Spleen (tissue), 13 donors: ENCODE measurements at places on chromosomes 4 and X. TPM values are rescaled to one million over a fixed set of nuclear protein-coding genes. Genes with fewer than 3 reads are reported as not detected.

DNA sequence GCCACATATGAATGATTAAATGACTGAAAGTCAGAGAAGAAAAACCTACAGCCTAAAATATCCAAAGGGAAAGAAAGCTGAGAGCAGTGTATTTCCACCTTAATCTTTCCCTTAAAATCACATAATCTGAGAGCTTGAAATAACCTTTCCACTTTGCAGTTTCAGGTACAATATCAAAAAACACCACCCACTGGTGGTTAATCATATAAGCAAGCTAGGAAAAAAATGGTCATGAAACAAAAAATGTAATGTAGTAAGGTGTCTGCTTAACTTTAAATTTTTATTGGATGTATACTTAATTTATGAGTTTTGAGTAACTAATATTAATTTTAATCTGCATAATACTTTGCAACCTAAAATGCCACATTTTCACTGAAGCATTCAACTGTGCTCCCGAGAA, 3.2 kb downstream of the PRDM5 start:
- no peak for DNase-seq

GRCh38 chr4:158861281-158861680, 92.5 kb downstream of the FNIP2 start:
- no peak for DNase-seq

GRCh38 chr4:14125375-14126129, 498.0 kb upstream of the BOD1L1 start:
- no peak for DNase-seq

DNA sequence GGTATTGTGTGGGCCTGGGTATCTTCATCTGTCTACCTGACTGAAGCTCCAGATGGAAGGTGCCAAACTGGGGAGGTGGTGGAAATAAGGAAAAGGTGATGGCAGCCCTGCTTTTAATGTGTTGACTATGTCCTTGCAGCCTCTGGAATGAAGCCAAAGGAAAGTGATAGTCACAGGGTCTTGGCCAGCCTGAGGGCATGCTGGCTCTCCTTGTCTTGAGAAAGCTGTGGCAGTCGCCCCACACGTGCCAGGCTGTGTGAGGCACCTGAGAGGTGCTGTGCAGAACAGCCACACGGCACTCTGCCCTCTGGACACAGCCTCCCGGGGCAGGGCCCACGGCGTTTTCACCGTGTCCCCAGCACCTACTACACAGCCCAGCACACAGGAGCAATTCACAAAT, 77.6 kb downstream of the NAT8L start:
- DNase-seq = no peak

- no peak for DNase-seq
These were observed 1919.8 kb upstream of the AGA start for GRCh38 chr4:179361978-179362486.

GRCh38 chr4:146900295-146900694, 45.4 kb downstream of the TTC29 start:
- no peak for DNase-seq

DNA sequence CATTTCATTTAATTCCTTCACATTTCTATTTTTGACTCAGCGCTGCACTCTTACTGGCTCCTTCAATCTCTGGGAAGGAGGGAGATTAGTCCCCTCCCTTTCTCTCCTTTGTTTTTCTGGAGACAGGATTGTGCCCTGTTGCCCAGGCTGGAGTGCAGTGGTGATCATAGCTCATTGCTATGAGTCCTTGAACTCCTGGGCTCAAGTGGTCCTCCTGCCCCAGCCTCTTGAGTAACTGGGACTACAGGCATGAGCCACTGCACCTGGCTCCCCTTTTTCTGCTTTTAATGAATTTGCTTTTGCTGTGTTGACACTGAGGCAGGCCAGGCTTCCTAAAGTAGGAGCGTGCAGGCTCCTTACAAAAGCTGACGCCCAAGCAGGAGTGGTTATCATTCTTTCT, 10.5 kb downstream of the TBC1D14 start:
- peak; percentile 42 for DNase-seq

DNA sequence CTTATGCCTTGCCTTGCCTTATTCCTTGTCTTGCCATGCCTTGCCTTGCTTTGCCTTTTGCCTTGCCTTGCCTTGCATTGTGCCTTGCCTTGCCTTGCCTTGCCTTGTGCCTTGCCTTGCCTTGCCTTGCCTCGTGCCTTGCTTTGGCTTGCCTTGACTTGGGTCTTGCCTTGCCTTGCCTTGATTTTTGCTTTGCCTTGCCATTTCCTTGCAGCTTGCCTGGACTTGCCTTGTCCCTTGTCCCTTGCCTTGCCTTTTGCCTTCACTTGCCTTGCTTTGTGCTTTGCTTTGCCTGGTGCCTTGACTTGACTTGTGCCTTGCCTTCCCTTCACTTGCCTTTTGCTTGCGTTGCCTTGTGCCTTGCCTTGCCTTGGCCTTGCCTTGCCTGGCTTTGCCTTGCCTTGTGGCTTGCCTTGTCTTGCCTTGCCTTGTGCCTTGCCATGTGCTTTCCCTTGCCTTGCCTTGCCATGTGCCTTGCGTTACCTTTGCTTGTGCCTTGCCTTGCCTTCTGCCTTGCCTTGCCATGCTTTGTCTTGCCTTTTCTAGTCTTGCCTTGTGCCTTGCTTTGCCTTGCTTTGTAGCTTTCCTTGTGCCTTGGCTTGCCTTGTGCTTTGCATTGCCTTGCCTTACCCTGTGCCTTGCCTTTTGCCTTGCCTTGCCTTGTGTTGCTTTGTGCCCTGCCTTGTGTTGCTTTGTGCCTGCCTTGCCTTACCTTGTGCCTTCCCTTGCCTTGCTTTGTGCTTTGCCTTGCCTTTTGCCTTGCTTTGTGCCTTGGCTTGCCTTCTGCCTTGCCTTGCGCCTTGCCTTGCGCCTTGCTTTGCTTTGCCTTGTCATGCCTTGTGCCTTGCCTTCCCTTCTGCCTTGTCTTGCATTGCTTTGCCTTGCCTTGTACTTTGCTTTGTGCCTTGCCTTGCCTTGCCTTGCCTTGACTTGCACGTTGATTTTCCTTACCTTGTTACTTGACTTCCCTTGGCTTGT, 92.8 kb downstream of the TAB3 start:
- peak; percentile 31 for DNase-seq

DNA sequence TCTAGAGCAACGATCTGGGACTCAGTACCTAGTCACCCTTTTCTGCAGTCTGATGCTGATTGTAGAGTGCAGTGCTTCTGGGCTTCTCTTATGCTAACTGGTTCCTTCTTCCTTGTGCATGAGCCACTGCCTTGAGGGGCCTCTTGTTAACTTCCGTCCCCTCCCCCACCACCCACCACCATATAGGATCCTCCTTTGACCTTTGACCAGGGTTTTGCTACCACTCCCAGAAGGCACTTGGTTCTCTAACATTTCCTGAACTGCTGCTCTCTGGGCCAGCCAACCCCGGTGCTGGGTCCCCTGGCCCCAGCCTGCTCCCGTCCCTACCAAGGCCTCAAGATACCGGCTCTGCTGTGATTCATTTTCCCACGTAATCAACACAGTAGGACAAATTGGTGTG, 104.6 kb upstream of the KLF3 start:
- DNase-seq = no peak

GRCh38 chr4:7423801-7424552, 10.8 kb downstream of the PSAPL1 start:
- peak; percentile 71 for DNase-seq

- no peak for DNase-seq
These were observed 1.5 kb downstream of the RADX start for GRCh38 chrX:106613277-106613676.

- no peak for DNase-seq
These were observed 1150.6 kb downstream of the FAT4 start for GRCh38 chr4:126465341-126465740.

DNA sequence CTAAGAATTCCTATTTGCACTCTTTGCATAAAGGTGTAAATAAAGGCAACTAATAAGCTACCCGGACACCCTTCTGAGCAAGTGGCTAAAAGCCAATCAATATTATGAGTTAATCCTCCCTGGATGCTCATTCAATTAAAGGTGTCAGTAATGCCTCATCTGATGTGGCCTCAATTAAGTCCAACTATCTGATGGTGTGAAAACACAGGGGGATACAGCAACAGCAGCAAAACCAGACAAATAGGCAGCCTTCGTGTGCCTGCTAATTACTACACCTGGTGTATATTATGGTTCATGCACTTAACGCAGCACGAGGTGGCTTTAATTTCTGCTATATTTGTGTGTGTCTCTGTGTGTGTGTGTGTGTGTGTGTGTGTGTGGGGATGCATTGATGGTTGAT, 244.4 kb downstream of the DCLK2 start:
- no peak for DNase-seq

DNA sequence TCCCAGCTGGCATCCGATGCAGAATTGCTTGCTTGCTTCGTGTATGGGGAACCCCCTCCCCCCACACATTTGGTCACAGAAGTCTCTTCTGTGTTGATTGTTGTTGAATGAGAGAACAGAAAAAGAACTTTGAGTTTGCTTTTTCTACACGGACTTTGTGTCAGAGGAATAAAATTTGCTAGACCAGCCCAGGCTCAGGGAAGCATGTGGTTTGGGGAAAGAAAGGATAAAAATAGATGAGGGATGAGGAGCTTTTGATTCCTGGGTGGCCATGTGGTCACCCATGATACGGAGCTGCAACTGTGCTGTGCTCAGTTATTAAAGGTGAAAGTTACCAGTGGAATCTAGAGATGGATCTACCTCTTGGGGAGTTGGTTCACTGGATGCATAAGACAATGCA, 34.2 kb upstream of the ESX1 start:
- DNase-seq = no peak

GRCh38 chr4:73772363-73772762, 32.0 kb downstream of the CXCL8 start:
- no peak for DNase-seq

- DNase-seq = no peak
These were observed 16.6 kb downstream of the FRMPD3 start for GRCh38 chrX:107465932-107466620.

DNA sequence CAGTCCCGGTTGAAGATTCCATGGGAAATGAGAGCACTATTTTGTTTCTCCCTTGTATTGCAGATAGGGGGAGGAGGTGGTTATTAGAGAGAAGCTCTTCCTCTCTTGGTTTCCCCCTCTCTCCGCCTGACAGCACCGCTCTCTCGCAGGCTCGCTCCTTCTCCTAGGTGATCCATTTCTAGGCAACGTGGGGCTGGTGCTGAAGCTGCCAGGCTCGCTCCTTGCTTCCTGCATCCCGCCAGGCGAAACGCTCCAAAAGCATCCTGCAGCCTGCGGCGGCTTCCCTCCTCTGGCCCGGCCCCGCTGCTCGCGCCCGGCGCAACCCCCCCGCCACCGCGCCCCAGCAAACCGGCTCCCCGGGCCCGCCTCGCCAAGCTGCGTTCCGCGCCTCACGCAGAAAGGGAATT, at the start of gene GRID2:
Gene GRID2 (plus strand): TSS at position 346 of the 407 bp plus-strand sequence.
- DNase-seq = no peak

GRCh38 chrX:10008483-10009056, 41.4 kb downstream of the CLDN34 start:
- no peak for DNase-seq

DNA sequence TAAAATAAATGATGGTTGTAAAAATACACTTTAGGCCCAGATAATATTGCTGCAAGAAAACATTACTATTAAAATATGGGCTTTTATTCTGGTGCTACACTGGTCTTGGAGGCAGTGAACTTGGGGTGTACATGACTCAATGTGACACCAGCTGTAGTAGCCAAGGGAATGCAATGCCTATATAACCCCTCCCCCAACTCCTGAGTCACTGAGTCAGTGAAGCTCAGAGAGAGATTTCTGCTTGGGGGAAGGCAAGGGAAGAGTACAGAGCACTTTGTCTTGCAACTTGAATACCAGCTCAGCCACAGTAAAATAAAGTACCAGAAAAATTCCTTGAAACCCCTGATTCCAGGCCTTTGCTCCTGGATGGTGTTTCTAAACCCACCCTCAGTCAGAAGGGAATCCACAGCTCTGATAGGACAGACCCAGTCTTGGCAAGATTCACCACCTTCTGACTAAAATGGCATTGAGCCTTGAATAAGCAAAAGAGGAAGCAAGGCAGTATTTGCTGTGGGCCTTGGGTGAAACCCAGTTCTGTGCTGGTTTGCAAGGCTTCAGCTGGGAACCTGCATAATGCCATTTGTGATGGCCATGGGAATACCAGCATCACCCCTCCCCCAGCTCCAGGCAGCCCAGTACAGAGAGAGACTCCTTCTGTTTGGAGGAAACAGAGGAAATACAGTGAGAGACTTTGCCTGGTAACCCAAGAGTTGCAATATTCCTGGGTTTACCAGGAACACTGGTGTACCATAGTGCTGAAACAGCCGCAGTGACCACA, 209.9 kb downstream of the IQCM start:
- DNase-seq = no peak

DNA sequence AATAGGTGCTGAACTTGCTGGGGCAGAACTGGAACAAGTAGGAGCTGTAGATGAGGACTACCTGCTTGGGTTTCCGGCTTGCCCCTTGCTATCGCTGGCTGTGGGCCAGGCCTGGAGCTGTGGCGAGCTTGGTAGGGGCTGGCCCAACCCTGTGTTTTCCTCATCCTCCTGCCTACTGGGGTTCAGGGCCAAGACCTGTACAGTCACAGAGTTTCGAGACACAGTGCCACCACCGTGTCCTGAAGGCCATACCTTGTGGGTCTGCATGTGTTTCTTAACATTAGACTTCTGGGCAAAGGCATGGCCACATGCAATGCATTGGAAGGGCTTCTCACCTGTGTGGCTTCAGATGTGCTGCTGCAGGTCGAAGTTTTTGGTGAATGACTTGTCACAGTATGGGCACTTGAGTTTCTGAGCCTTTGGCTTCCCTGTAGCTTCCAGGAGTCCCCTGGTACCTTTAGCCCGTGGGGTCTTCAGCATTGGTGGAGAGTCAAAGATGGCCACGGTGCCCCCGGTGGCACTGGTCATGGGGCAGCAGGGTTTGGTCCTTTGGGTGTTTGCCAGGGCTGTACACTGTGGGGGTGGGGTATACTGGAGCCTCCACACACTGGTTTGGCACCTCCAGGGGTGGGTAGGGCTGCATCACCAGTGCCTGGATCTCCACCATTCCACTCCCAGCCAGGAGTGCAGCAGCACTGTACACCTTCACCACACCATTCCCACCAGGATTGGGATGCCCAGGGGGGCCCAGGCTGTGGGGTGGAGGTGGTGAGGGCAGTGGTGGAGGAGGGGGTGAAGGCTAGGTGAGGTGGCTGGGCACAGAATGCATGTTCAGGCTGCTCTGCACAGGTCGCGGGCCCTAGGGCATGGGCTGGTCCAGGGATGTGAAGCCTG, 52.1 kb downstream of the CFAP299 start:
- DNase-seq = no peak

DNA sequence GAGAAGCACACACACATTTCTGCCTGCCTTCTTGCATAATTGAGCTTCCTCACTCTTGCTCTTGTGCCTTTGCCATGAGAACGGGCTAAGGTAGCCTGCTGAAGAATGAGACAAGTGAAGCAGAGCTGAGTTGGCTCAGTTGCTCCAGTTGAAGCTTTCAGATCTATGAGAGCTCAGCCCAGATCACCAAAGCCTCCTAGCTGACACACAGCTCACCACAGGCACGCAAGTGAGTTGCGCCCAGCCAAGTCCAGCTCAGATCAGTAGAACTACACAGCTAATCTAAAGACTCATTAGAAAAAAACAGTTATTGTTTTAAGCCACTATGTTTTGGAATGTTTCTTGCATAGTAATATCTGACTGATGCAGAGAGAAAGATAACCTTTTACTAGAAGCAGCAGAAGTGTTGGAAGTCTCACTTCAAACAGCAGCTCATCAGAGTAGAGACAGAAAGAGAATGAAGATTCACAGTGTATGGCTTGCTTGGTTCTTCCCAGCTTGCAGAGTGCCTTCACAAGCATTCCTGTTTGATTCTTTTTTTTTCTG, 362.4 kb downstream of the MID1IP1 start:
- no peak for DNase-seq

GABRE gene
- 21.4 TPM for total RNA-seq

POU4F2 gene
- not detected for total RNA-seq

DMP1 gene
- total RNA-seq = not detected

NHSL2 gene
- 11.6 TPM for total RNA-seq

EVC gene
- 9.0 TPM for total RNA-seq

COX7B2 gene
- not detected for total RNA-seq

ZAR1 gene
- not detected for total RNA-seq

EFNB1 gene
- 37.1 TPM for total RNA-seq

ARMCX5 gene
- total RNA-seq = 19.1 TPM
